ENCODE measurements at places on chromosomes 13 and 19.

DNA sequence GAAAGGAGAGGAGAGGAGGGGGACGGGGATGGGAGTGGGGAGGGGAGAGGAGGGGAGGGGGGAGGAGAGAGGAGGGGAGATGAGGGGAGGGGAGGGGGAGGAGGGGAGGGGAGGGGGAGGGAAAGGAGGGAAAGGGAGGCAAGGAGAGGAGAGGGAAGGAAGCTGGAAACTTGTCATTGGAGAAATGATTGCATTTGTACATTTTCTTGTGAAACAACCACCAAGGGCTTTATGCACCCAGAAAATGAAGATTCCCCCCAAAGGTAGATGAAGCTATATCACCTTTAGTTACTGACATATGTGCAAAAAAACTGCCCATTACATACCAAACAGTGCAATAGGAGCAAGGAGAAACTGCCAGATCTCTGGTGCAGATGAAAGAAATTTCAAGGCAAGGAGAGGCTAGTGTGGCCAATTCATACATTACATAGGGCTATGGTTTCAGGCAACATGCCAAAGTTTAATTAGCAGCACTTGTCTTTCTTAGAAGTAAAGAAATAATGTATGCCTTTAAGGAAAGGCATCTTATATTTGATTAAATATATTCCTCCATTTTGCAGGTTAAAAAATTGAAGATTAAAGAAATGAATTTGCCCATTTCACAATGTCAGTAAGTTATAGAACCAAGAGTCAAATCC lies 49.5 kb upstream of the STK24 start:
- DNase-seq, result no peak

- peak; percentile 14 for DNase-seq
These were observed 5.8 kb downstream of the CD320 start for GRCh38 chr19:8302357-8302691.

- DNase-seq, result no peak
These were observed 8.3 kb downstream of the FUT6 start for GRCh38 chr19:5831159-5831558.

- DNase-seq, result no peak
These were observed 553.1 kb downstream of the IRS2 start for GRCh38 chr13:109233293-109233692.

DNA sequence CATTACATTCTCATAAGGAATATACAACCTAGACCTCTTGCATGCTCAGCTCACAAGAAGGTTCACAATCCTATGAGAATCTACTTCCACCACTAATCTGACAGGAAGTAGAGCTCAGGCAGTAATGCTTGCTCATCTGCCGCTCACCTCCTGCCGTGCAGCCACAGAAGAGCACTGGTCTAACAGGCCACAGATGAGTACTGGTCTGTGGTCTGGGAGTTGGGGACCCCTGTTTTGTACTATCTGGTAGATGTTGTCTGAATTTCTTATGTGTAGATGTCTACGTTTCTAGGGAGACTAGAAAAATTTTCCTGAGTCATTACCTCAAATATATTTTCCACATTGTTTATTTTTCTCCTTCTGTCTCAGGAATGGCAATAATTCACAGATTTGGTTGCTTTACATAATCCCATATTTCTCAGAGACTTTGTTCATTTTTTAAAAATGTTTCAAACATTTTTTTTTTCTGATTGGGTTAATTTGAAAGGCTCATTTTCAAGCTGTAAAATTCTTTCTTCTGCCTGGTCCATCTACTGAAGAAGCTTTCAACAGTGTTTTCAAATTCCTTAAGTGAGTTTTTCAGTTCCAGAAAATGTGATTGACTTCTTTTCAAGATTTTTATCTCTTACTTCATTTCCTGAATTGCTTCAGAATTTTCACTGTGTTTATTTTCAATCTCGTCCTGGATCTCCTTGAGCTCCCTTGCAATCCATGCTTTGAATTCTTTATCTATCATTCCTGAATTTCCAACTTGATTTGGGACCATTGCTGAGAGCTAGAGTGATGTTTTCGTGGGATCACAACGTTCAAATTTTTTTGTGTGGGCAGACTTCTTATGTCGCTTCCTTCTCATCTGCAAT lies 1322.2 kb downstream of the PCDH9 start:
- no peak for DNase-seq

GRCh38 chr13:104943331-104943730 lies 1592.1 kb downstream of the EFNB2 start:
- no peak for DNase-seq

- DNase-seq, result no peak
These were observed 87.6 kb downstream of the CYSLTR2 start for GRCh38 chr13:48741377-48741776.

- no peak for DNase-seq
These were observed 6.3 kb downstream of the GPR18 start for GRCh38 chr13:99251921-99252320.
